ENCODE measurements at places on chromosomes 11 and 22. TPM values are rescaled to one million over a fixed set of nuclear protein-coding genes. Genes with fewer than 3 reads are reported as not detected.

Gene B3GAT1
- not detected for total RNA-seq

Gene DTX4
- 59.7 TPM for total RNA-seq

Gene CCDC15
- 2.5 TPM for total RNA-seq

- peak overlapping the region; percentile 36 for H3K27ac ChIP-seq
- DNase-seq, result no peak
- H3K27me3 ChIP-seq, result no peaks in the 10 kb centered on the region
- H3K4me3 ChIP-seq, result no peak overlapping the region
- H3K36me3 ChIP-seq, result no peaks in the 10 kb centered on the region
Observed at GRCh38 chr11:102177974-102178631, 67.9 kb downstream of the YAP1 start.

DNA sequence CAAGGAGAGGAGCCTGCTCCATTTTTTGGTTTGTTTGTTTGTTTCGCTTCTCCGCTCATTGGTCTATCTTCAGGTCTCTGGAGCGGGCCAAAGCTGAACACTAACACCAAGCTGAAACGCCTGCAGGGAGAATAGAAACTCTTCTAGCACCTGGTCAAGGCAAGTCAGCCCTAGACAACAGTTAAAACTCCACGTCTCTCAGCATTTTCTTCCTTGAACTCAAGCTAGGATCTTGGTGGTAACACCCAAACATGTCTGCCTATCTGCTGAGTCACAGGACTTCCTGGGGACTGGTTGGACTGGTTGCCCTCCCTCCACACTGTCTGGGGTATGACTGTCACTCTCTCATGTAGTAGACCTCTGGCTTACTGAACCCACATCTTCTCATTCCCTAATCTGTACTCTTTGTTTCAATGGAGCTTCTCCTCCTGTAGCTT, 23.9 kb upstream of the RBFOX2 start:
- no peaks in the 10 kb centered on the region for H3K27me3 ChIP-seq
- DNase-seq, result no peak
- H3K4me3 ChIP-seq, result no peak overlapping the region
- no peak overlapping the region for H3K27ac ChIP-seq
- no peaks in the 10 kb centered on the region for H3K36me3 ChIP-seq
- no peaks in the 10 kb centered on the region for H3K4me1 ChIP-seq

GRCh38 chr11:59801981-59802638, 8.5 kb downstream of the MRPL16 start:
- H3K4me3 ChIP-seq, result no peak overlapping the region
- peaks cover 8% of the 10 kb centered on the region for H3K4me1 ChIP-seq
- DNase-seq, result no peak
- no peaks in the 10 kb centered on the region for H3K27me3 ChIP-seq
- peaks cover 4% of the 10 kb centered on the region for H3K36me3 ChIP-seq
- H3K27ac ChIP-seq, result no peak overlapping the region

DNA sequence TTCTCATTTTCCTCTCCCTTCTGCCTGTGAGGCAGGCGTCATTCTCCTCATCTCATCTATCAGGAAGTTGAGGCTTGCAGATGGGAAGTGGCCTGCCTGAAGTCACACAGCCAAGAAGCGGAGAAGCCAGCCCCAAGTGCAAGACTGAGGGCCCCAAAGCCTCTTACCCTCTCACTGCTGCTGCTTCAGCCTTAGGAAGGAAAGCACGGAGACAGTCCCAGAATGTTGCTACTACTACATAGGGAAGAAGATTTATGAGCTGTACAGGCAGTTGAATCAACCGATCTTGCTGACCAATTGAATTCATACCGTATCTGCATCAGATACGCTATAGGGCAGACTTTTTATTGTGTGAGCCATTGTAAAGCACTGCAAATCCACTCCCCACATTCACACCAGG, 89.0 kb downstream of the CWC15 start:
- H3K27ac ChIP-seq, result no peak overlapping the region
- no peaks in the 10 kb centered on the region for H3K27me3 ChIP-seq
- no peaks in the 10 kb centered on the region for H3K4me1 ChIP-seq
- no peaks in the 10 kb centered on the region for H3K36me3 ChIP-seq
- DNase-seq, result no peak

Measured in colonic mucosa (tissue), 4 donors.